K562 (cell line): ENCODE measurements at places on chromosomes 2 and 18.

GRCh38 chr18:22981274-22982133 is 48.4 kb downstream of the RBBP8 start:
- DNase-seq = no peak

- no peak for DNase-seq
Observed at GRCh38 chr2:20673686-20674308, 6.9 kb downstream of the GDF7 start.

DNA sequence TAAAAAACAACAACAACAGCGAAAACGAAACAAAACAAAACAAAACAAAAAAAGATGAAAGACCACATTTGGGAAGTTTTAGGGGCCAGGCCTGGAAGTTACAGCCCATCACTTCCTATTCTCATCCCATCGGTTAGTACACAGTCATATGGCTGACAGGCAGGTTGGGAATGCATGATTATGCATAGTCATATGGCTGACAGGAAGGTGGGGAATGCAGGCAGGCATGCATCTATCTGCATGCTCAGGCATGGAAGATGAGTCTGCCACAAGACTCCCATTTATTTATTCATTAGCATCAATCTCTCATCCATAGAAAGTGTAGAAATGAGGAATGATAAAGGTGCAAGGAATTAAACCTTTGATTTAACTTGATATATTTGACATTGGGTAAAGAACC is 325.3 kb upstream of the MEX3C start:
- no peak for DNase-seq

DNA sequence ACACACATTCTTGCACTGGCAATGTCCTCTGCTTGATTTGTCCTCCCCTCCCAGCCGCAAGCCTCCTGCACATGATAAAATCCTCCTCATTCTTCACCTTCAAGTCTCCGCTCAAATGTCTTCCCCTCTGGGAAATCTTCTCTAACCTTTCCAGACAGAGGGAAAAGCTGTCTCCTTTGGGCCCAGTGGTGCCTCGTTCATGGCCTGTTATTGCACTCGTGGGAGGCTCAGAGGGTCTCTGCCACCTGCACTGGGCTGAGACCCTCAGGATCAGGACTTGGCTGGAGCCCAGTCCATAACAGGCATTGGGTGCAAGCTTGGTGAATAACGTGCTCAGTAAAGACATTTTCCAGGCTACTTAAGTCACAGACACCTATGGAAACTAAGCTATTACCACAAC is 68.6 kb downstream of the PTGR3 start:
- no peak for DNase-seq

GRCh38 chr18:35030277-35030989 is 10.8 kb upstream of the MAPRE2 start:
- DNase-seq = no peak

DNA sequence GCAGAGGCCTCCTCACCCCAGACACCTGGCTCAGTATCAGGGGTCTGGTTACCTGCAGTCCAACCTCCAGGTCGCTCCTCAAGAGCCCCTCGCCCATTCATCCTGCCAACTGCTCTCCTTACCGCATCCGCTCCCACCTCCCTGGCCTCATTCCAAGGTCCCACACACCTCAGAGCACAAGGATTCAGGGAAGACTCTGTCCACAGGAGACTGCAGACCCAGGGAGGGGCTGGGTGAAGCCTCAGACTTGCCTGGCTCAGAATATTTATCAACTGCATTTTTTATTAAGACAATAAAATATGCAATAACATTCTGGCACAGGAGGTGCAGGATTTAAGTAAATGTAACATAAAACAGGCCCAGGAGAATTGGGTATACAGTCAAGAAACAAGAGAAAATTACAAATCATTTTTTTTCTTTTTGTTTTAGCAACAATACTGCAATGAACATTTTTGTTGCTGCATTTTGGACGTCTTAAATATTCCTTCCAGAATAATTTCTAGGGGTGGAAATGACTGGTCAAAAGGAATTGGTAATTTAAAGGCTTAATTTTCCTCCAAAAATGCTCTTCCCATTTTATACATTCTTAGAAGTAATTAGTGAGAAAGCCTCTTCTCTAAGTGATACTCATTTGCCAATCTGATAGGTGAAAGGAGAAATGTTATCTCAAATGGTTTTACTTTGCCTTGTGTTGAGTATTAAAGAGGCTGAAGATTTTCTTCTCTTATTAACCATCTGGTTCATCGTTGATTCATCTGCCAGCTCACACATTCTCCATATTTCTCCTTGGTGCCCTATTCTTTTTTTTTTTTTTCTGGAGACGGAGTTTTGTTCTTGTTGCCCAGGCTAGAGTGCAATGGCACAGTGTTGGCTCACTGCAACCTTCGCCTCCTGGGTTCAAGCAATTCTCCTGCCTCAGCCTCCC is 42.5 kb downstream of the TEX44 start:
- no peak for DNase-seq

- DNase-seq = peak; percentile 85
Observed at GRCh38 chr18:8982416-8983183, 119.9 kb upstream of the NDUFV2 start.

DNA sequence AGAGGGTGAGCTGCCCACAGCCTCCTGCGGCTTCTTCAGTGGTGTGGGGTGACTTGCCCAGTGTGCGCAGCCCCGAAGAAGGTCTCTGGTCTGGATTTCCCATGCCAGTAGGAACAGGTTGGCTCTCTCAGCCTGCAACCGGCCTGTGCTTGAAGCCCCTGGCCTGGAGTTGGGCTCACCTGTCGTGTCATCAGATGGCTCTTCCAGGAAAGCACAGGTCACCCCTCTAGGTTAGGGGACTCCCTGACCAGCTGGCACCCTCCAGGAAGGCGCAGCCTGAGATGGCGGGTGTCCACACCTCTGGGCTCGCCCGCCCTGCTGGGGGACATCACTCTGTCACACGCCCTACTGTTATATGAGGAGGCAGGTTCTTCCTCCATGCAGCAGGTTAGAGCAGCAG is 179.8 kb downstream of the SEPTIN10 start:
- DNase-seq = no peak

DNA sequence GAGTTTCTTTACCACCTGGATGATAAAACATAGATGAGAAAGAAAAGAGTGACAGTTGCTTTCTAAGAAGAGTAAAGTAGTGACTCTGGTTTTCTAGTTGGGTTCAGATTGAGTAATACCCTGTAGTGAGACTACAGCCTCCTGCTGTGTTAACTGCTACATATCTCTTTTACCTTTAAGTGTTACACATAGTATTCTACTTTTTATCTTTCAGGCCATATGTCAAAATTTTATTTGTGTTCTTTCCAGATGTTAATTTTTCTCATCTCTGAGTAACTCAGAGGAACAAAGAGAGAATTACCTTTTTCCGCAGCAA is 348.2 kb downstream of the CTNNA2 start:
- no peak for DNase-seq

- no peak for DNase-seq
Observed at GRCh38 chr2:3703236-3703756, at the start of gene DCDC2C. Gene DCDC2C (plus strand): TSS chr2:3703575. CDS start chr2:3703752, 177 bp downstream.

DNA sequence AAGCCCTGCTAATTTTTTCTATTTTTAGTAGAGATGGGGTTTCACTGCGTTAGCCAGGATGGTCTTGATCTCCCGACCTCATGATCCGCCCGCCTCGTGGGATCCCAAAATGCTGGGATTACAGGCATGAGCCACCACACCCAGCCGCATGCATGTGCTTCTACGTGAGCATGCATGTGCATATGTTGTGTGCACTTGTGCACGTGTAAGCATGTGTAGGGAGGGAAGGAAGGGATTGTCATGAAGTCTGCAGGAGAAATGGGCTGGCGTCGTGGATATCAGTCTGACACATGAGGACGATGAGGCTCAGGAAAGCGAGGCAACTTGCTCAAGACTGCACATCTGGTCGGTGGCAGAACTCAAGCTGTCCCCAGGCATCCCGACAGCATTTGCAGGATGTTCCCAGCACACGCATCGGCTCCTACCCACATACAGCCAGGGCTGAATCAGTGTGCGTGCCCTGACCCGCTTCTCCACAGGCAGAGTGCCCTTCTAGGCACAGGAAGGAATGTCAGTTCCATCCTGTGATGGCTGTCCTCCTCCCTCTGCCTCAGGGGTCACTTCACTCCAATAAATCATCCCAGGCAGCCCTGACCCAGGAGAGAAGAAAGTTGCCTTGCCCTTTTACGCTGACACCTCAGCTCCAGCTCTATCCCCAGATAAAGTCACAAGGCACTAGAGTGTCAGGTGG is 49.9 kb upstream of the SLC14A2 start:
- no peak for DNase-seq

- DNase-seq = no peak
Observed at GRCh38 chr2:203740871-203741281, 34.4 kb downstream of the CD28 start.

- no peak for DNase-seq
Observed at GRCh38 chr2:59585655-59586054, 967.8 kb downstream of the BCL11A start.

- DNase-seq = no peak
Observed at GRCh38 chr2:43345391-43345813, 119.0 kb upstream of the ZFP36L2 start.

GRCh38 chr18:49525981-49526380 is 35.9 kb upstream of the LIPG start:
- DNase-seq = no peak

DNA sequence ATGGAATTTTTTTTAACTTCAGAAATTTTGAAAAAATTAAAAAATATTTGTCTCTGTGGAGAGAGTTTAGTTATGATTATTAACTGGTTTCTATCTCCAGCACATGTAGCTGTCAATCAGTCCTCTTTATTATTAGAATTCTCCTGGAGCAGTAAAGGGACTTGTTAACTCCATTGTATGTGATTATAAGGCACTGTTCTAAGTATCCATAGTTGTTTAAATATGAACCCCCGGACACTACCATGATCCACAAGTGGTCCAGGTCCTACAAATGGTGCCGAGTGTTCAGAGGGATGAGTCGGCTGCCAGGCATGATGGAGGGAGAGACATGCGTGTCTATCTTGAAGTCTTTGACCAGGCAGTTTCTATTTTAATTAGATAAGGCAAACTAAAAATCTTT is 492 bp downstream of the CHRNA1 start:
- no peak for DNase-seq

GRCh38 chr2:195961873-195962272 is 106.8 kb downstream of the DNAH7 start:
- DNase-seq = no peak

DNA sequence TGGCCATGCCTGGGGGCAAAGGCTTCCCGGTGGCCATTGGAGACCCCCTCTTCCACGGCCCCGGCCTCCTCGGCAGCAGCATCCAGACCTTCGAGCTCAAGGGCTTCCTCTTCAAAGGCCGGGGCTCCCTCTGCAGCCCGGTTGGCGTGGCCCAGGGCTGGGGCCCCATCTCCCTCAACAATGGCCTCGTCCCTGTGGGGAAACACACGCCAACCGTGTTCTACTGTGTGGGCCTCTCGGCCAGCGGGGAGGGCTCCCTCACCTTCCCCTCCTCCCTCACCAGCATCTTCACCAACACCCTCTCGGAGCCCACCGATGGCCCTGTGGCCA is 2.7 kb downstream of the RTP5 start:
- no peak for DNase-seq

GRCh38 chr2:233430651-233431050 is 76.4 kb downstream of the DGKD start:
- no peak for DNase-seq

DNA sequence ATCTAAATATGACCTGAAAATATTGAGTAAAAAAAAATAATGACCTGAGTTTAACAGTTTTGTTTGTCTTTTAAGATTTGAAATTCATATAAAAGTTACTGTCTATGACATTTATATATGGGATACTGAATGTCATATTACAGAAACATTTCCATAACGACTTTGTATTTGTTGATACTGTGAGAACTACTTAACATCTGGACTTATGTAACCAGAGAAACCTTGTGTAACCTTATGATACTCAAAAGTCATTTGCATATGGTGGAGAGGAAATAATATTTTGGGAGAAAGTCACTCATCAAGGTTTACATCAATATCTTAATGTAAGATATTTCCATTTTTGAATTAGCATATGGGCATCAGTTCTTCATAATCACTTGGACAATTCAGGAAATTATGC is 12.6 kb downstream of the MFSD6 start:
- no peak for DNase-seq

DNA sequence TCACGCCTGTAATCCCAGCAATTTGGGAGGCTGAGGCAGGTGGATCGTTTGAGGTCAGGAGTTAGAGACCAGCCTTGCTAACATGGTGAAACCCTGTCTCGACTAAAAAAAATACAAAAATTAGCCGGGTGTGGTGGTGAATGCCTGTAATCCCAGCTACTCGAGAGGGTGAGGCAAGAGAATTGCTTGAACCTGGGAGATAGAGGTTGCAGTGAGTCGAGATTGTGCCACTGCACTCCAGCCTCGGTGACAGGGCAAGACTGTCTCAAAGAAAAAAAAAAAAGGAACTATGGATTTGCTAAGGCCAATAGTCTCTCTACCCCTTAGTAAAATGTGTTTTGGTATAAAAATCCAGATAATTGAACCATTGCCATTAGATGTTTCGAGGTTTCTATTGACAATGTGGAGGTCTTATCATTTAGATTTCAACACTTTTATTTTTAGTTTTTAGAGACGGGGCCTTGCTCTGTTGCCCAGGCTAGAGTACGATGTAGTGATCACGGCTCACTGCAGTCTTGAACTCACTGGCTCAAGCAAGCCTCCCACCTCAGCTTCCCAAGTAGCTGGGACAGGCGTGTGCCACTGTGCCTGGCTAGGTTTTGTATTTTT is 1.1 kb upstream of the TXNDC2 start:
- no peak for DNase-seq

- peak; percentile 83 for DNase-seq
Observed at GRCh38 chr2:27320958-27321543, 1.8 kb downstream of the MPV17 start.

GRCh38 chr18:3995476-3996102 is 459.5 kb downstream of the DLGAP1 start:
- peak; percentile 38 for DNase-seq

DNA sequence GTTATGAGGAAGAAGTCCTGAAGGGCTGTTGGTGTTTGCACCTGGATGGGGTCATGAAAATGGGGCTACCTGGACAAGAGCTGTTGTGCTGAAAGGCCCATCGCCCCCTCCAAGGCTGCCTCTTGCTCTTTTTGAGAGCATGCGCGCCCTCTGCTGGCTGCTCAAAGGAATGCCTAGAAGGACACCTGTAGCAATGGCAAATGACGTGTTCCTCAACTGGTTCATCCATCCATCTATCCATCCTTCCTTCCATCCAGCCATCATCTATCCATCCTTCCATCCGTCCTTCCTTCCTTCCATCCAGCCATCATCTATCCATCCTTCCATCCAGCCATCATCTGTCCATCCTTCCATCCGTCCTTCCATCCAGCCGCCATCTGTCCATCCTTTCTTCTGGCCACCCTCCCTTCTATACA is 17.2 kb upstream of the RPL31 start:
- DNase-seq = peak; percentile 74

GRCh38 chr18:26003356-26003755 is 87.1 kb downstream of the SS18 start:
- DNase-seq = no peak

- DNase-seq = no peak
Observed at GRCh38 chr18:5770176-5770575, 125.1 kb downstream of the TMEM200C start.

DNA sequence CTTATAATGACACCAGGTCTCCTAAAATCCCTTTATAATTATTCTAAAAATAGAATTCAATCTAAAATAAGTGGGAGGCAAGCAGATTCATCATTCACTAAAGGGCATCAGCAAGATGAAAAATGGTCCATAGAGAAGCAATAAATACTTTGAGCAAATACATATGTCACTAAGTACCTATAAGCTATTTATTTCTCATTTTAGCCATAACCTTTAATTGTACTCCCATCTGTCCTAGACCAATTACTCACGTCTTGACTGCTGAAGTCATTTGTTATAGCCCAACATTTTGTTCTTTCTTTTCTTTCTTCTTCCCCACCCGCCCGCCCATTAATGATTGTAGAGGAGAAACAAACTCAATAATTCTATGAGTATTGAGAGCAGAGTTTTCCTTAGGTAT is 105.7 kb downstream of the MAP2 start:
- no peak for DNase-seq
